ENCODE measurements at places on chromosomes 11 and 22. TPM values are rescaled to one million over a fixed set of nuclear protein-coding genes. Genes with fewer than 3 reads are reported as not detected.
A peak's percentile ranks its signal among the peaks of the same experiment; 100 is the strongest.

PATE1 gene
- total RNA-seq, result not detected

TNNI2 gene
- not detected for total RNA-seq

HEPN1 gene
- total RNA-seq, result not detected

DNA sequence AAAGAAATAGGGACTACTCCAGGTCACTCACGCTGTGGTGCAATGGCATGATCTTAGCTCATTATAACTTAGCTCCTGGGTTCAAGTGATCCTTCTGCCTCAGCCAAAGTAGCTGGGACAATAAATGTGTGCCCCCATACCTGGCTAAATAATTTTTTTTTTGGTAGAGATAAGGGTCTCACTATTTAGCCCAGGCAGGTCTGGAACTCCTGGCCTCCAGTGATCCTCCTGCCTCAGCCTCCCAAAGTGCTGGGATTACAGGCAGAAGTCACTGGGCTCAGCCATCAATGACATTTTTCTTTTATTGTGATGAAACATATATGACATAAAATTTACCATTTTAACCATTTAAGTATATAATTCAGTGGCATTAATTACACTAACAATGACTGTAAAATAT lies 10.6 kb downstream of the SLC5A4 start:
- no peak for DNase-seq

DNA sequence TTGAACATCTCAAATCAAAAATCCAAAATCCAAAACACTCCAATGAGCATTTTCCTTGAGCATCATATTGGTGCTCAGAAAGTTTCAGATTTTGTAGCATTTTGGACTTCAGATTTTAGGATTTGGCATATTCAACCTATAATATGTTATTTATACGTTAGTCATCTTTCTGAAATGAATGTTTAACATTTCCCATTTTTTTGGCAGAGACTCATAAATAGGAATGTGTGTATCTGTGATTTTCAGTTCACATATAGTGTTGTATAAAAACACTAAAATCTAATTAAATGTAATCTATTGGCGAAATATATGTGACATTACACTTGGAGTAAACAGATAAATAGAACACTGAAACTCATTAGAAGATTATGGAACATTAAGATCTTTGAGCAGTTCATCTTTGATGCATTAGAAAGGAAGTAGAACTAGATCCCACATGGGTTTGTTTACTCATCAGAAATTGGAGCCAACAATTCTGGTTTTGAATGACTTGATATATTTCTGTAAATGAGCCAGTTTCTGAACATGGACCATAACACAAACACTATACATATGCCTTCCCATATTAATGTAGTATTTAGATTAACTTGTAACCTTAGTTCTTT lies 153.1 kb downstream of the UVRAG start:
- no peak for DNase-seq

DNA sequence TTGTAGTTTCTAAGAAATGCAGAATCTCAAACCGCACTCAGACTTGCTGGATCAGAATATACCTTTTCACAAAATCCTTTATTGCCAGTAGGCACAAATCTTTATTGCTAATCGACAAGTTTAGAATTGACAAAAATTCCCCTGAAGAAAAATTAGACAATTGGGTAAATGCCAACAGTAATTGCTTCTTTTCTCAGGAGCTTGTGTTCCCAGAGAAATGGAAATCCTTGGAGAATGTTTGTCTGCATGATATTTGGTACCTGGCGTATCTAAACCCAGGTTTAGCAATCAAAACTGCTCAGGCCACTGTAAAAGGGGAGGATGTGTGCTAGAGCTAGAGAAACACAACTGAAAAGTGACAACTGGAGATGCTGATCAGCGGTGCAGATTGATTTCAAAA lies at the start of gene OR8G5:
Gene OR8G5 (plus strand): TSS at position 301 of the 400 bp plus-strand sequence. CDS start 8,556 bp downstream, outside the sequence.
- no peak for DNase-seq

DNA sequence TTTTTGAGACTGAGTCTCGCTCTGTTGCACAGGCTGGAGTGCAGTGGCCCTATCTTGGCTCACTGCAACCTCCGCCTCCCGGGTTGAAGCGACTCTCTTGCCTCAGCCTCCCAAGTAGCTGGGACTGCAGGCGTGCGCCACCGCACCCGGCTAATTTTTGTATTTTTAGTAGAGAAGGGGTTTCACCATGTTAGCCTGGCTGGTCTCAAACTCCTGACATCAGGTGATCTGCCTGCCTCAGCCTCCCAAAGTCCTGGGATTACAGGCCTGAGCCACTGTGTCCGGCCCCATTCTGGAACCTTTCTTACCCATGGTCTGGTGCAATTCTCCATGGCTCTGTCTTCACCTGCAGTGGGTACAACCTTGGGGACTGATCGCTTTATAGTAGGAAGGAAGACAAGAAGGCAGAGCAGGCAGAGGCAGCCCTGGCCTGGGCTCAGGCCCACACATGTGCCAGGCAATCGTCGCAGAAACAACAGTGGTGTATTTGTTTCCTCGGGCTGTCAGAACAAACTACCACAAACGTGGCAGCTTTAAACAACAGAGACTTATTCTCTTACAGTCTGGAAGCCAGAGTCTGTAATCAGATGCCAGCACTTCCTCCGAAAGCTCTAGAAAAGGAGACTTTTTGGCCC lies 4.0 kb upstream of the PTGDR2 start:
- DNase-seq, result no peak

- DNase-seq, result no peak
Measured at GRCh38 chr11:75158696-75159150, 7.8 kb downstream of the SLCO2B1 start.

NELL1 gene
- total RNA-seq, result not detected

APOL3 gene
- total RNA-seq, result 36.9 TPM

GRCh38 chr11:41175304-41175972 lies 284.0 kb downstream of the LRRC4C start:
- DNase-seq, result no peak

TENM4 gene
- total RNA-seq, result 0.27 TPM

DNA sequence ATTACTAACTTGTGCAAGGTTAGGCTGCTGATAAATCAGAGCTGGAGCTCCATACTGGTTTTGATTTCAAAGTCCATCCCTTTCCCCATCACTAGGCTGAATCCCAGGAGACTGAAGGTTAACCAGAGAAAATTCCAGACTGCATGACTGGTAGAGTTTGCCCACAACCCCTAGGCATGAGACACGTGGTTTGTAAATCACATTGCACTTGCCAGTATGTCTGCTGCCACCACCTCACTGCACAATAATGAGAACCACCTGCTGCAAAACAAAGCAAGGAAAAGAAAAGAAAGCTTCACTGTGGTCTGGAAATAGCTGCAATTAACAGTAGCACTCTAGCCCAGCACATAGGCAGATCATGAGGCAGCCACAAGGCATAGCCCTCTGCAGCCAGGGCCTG lies 67.6 kb upstream of the NTM start:
- no peak for DNase-seq

DNA sequence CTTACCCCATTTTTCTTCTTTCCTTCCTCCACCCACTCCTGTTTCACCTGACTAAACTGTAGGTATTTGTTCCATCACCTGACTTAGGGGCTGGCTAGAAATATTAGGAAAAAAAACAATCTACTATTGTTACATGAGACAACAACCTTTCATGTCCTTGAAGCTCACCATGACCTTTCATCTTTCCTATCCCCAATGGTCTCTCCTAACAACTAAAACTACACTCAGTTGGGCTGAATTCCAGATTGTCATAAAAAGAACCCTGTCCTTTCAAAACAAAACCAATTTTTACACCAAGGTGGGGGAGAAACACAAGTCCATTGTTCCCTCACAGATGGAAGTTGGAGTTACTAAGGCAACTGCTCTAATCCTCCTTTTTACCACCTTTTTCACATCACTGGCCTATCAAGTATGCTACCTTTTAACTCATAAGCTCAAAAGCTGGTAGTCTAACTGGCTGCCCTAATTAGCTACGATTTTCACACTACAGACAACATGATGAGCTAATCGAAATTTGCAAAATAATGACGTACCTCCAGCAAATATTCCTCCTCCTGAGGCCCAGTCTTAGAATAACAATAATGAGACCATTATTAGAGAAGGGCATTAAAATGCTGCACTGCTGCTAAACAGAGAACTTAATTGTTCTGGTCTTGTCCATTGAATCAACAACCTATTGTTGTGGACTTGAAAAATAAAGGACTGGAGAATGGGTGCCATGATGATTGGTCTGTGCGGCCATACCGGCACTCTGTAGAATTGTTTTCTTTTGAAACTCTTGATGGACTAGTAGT lies 46.5 kb upstream of the SOX6 start:
- DNase-seq, result no peak

OR51I1 gene
- not detected for total RNA-seq

- DNase-seq, result no peak
Measured at GRCh38 chr11:100927579-100927978, 202.0 kb downstream of the PGR start.

DNA sequence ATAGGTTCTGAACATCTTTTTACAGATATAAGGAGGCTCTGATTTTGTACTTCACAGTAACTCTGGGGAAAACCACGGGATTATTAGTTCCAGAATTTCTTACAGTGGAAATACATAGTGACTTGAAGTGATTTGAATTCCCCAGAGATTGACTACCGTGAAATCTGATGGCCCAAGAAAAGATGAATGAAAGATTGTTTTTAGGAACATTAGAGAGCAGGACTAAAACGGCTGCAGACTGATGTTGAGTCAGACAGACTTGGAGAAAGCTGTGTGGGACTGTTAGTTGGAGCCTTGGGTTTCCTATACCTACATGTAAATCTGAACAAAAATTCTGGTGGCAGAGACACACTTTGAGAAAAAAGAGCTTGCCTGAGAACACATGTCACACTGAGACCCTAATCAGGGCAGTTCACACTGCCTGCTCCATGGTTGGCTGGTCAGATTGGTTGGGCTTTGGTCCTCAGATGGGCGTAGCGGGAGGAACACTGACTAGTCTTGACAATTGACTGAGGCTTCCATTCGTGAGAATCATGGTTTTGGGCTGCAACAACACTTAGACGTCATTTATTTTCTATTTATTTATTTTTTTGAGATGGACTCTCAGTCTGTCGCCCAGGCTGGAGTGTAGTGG lies 6.8 kb downstream of the PPP6R3 start:
- DNase-seq, result no peak

DNA sequence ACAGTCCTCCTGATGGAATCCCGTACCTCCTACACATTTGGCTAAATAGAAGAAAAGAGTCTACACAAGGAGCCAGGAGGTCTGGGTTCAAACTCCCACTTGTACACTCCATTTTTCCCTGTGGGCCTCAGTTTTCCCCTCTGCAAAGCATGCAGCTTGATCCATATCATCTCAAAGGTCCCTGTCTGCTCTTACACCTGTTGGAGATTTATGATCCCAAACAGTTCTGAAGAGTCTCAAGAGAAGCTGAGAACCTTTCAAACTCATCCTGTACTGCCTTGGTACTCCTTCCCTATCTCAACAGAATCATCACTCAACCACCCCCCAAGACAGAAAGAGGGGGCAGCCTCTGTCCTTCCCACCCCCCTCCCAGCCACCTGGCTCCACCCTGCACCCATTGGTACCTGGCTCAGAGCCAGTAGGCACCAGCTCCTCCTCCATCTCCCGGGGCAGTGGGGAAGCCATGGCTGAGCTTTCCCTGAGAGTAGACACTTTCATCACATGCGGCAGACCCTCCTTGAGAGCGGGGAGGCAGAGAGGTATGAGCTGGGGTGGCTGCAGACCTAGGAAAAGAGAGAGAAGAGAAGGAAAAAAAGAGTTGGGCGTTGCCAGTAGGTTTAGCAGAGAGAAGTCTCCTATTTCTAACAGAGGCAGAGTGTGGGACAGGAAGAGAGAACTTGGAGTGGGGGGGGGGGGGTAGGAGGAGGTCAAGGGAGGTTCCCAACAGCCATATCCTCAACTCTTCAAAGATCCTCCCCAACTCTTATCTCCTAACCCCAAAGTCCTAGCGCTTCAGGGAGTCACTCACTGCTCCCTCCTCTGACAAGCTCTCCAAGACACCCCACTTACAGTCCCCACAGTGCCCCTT lies 3.1 kb downstream of the TNKS1BP1 start:
- DNase-seq, result no peak

DNA sequence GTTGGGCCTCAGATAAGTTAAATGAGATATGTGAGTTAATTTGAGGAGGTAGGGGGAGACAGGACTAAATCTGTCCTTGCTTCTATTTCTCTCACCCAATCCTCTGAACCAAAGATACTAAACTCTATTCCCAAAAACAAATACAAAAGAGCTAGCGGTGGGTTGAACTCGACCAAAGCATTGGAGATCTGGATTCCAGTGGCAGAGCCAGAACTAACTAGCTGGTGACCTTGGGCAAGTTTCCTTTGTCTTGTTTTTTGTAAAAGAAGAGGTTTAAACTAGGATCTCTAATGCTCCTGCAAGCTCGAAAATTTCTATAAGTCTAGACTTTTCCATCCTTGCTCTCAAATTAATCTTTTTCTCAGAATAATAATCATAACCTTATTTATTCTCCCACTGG lies 1.5 kb downstream of the ME3 start:
- DNase-seq, result peak; percentile 34

DNA sequence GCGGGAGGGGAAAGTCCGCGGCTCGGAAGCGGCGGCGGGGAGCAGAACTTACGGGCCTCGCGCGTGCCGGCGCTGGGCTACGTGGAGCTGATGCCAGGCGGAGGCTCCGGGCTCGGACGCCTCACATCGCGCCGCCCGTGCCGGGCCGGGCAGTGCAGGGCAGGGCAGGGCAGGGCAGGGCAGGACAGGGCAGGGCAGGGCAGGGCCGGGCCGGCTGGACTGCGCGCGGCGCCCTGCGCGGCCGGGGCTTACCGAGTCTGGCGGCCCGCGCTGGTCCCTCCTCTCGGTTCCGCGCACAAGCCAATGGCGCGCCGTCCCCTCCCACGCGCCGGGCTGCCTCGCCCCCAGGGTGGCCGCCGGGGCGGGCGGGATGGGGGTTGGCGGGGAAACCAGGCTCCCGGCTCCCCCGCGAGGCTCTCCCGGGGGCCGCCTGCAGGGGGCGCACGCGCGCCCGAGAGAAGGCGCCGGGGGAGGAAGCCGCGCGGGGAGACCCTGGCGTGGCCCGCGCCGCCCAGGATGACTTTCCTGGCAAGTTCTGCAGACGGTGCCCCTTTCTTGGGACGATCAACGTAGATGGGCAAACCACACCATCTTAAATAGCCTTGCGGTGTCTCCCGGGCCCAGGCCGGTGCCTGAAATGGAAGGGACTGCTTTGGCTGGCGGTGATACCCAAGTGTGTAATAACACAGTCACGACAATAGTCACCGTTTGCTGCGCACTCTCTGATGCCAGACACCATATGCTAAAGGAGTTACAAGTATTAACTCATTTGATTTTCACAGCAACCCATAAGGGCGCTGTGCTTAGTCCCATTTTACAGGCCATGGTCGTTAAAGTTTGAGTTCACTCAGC lies at the start of gene TP53I11:
Gene TP53I11 (minus strand): TSS at position 259 of the 852 bp plus-strand sequence. CDS start 12,548 bp downstream, outside the sequence.
- DNase-seq, result peak; percentile 77

DNA sequence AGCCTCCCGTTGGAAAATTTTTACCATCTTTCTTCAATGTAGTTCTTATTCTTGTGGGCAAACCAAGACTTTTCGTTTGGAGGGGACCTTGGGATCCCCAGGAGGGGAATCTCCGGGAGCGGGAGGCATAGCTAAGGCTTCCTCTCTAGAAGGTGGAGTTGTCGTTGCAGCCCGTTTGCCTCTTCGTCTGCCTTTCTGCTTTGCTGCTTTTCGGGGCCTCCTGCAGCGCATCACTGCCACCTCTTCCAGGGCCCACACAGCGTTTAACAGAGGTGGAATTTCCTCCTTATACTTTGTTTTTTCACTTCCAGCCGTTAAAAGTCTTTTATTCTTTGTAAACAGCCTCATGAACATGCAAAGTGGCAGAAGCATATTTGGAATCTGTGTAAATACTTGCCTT lies 3.5 kb upstream of the IFITM3 start:
- DNase-seq, result no peak

PKNOX2 gene
- 0.11 TPM for total RNA-seq

All from endothelial cell of umbilical vein (primary cell).